Nephron progenitor cell (in vitro differentiated cells): ENCODE measurements at places on chromosomes 11 and 22.

- peak; percentile 78 for DNase-seq
Measured at GRCh38 chr22:23218867-23219251, 38.5 kb downstream of the BCR start.

- DNase-seq = no peak
Measured at GRCh38 chr11:70483077-70483861, 84.9 kb downstream of the CTTN start.

GRCh38 chr11:66593650-66594049 is 665 bp downstream of the CCS start:
- no peak for DNase-seq

DNA sequence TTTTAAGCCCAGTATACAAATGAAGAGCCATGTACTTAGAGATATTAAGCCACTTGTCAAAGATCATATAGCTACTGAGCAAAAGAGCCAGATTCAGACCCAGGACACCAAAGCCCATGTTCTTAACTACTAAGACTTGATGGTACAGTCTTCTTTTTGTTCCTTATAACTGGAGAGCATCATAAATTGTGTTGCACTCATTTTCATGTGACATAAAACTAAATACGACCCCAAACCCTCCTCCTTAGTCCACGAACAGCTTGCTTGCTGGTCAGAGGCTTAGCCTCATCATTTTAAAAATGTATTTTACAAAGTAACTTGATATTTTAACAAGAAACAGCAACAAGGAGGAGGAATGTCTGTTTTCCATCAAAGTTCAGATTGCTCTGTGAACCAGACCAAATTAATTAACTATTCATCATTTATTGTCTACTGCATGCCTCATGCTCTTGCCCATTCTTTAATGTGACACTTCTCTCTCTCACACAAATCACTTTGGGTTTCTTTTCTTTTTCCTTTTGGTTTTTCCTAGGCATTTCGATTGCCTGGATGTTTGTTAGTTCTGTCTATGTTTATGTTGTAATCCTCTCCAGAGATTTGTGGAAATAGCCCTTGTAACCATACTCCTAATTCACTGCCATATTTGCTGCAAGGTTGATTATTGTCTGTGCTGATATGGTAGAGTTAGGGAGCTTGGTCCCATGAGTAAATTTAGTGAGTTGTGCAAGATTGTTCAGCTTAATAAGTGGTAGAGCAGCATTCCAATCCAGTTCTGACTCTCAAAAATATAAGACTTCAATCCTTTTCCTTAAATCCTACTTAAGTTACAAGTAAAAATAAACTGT is 8.4 kb upstream of the ARHGAP20 start:
- no peak for DNase-seq

- no peak for DNase-seq
Measured at GRCh38 chr11:63567044-63567840, 4.1 kb upstream of the PLAAT2 start.

DNA sequence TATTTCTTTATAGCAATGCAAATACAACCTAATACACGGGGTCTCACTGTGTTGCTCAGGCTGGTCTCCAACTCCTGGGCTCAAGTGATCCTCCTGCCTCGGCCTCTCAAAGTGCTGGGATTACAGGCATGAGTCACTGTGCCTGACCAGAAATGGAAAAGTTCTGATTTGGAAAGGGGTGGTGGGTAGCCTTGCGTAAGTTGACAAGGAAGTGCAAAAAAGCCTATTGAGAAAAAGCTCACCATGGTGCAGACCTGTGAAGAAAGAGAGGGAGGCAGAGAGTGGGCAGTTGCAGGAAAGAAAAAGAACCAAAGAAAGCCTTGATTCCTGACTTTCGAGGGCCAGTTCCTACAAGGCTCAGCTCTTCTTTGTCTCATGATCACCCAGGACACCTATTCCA is 27.1 kb downstream of the AGBL2 start:
- no peak for DNase-seq
